Kidney (tissue), 22 donors: ENCODE measurements at places on chromosomes 11 and 22. TPM values are rescaled to one million over a fixed set of nuclear protein-coding genes. Genes with fewer than 3 reads are reported as not detected.

GRCh38 chr11:70079691-70080090 lies 1.6 kb downstream of the ANO1 start:
- H3K4me3 ChIP-seq = no peak overlapping the region
- DNase-seq = no peak
- no peak overlapping the region for H3K27ac ChIP-seq
- H3K27me3 ChIP-seq = no peaks in the 10 kb centered on the region

GRCh38 chr11:28343304-28344233 lies 235.4 kb downstream of the METTL15 start:
- no peaks in the 10 kb centered on the region for H3K27me3 ChIP-seq
- no peaks in the 10 kb centered on the region for H3K4me1 ChIP-seq
- no peaks in the 10 kb centered on the region for H3K36me3 ChIP-seq
- no peak for DNase-seq
- no peak overlapping the region for H3K4me3 ChIP-seq

The GPR83 gene
- 0.28 TPM for total RNA-seq

GRCh38 chr11:67266449-67267187 lies at the start of gene GRK2:
Gene GRK2, plus strand, starts transcription at chr11:67266473. Its CDS starts 227 bp downstream, at chr11:67266700.
- peak; percentile 75 for DNase-seq
- H3K36me3 ChIP-seq = peaks cover 2% of the 10 kb centered on the region
- H3K4me1 ChIP-seq = peaks cover 5% of the 10 kb centered on the region
